ENCODE measurements at places on chromosomes 11 and 22.

GRCh38 chr11:101582236-101582988 lies 1.4 kb downstream of the TRPC6 start:
- DNase-seq = no peak

- no peak for DNase-seq
These were observed 38.7 kb upstream of the SWAP70 start for GRCh38 chr11:9625162-9625561.

DNA sequence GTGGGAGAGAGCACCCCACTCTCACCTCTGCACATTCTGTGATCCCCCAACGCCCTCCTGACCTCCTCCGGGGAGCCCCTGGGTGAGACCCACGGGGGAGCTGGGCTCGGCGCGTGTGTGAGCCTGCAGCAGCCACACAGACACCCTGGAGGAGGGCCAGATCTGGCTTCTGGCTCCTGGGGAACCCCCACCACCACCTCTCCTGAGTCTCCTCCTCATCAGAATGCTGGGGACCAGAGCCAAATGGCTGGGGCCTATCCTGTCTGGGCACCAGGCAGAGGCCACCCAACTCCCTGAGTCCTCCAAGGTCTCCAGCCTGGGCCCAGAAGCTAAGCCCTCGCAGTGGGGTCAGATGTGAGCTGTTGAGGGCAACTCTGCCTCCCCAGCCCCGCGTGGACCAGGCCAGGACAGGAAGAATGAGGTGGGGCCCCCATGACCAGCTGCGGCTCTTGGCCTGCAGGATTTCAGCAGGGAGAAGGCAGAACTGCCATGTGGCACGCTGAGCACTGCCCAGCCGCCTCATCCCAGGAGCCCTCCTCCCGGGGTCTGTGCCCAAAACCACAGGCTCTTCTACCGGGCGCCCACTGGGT lies 5.5 kb upstream of the PIM3 start:
- no peak for DNase-seq

- DNase-seq = peak; percentile 42
These were observed 8.0 kb downstream of the SCN4B start for GRCh38 chr11:118144301-118145268.
